Hypothalamus (tissue), 51 donors: ENCODE measurements at places on chromosomes 7 and 10.

DNA sequence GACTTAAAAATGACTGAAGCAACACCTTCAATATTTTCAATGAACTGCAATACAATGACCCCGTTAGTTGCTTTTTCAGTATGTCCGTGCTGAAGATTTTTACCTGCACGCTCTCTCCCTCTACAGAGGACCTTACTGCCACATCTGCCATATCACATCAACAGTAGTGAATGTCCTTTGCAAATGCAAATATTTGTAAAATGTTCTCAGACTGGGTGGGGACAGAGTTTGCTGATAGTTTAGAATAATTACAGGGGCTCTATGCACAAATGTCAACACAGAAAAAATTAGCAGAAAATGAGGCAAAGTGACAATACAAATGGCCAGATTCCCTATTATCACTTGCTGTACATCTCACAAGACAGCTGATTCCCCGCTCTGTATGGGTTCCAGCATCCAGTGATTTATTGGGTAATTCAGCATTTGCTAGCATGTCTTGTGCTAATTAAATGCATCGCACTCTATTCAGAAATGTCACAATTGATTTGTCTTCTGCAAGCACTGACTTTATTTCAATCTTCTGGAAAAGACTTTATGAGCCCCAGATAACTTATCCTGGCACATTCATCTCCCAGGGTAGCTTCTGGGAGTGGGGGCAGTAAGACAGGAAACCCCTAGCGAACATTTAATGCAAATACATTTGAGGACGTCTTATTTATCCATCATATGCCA is 69.1 kb upstream of the PTER start:
- DNase-seq, result no peak

GRCh38 chr7:147013825-147014224 is 897.2 kb downstream of the CNTNAP2 start:
- no peak for DNase-seq

DNA sequence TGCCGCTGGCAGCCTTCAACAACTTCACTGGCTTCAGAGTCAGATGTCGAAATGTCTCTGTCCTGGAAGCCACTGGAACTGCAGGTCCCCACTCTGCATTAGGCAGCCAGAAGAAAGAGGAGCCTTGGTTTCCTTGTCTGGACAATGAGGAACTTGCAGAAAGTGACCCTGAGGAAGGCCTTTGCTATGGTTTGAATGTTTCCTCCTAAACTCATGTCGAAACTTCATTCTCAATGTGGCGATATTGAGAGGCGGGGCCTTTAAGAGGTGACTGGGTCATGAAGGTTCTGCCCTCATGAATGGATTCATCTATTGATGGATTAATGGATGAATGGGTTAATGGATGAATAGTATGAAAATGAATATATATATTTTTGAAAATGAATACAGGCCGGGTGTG is 61.6 kb upstream of the GPR26 start:
- DNase-seq, result no peak

DNA sequence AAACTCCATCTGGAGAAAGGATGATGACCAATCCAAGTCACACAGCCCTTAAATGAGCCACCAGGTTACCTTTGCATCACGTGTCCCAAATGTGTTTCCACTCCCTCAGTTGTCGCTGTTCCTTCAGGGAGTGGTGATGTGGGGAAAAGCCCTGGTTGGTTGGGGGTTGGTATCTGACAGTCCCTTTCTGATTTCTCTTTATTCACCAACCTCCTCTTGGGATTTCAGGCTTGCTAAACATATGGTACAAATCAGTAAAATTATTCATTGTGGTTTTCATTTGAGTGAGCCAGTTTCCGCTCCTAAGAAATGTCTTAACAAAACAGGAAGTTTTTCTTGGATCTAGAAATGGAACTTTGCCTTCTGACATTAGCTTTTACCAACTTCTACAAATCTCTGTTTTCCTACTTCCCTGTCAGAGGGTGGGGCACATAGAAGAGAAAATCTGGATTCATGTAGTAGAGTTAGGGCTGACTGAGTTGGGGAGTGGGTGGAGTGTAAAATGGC is 40.0 kb upstream of the KMT2E start:
- DNase-seq, result no peak

DNA sequence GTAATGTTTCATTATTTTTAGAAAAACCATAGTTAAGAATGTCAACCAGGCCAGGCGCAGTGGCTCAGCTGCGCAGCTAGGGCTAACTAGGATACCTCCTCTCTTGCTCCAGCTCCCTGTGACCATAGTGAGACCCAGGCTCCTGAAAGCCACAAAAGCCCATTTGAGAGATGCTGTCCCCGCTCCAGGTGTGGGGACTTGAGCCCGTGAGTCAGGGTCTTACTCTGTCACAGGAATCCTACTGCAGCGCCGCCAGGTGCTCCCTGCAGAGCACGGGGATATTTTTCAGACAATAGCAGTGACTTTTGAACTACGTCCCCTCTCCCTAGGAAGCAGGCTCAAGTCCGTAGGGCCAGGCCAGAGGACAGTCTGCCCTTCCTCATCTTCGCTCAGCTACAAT is 75.6 kb upstream of the NRBF2 start:
- no peak for DNase-seq

- no peak for DNase-seq
Observed at GRCh38 chr10:19977097-19977521, 160.9 kb downstream of the PLXDC2 start.

GRCh38 chr7:136016649-136017395 is 39.7 kb upstream of the MTPN start:
- DNase-seq, result no peak

DNA sequence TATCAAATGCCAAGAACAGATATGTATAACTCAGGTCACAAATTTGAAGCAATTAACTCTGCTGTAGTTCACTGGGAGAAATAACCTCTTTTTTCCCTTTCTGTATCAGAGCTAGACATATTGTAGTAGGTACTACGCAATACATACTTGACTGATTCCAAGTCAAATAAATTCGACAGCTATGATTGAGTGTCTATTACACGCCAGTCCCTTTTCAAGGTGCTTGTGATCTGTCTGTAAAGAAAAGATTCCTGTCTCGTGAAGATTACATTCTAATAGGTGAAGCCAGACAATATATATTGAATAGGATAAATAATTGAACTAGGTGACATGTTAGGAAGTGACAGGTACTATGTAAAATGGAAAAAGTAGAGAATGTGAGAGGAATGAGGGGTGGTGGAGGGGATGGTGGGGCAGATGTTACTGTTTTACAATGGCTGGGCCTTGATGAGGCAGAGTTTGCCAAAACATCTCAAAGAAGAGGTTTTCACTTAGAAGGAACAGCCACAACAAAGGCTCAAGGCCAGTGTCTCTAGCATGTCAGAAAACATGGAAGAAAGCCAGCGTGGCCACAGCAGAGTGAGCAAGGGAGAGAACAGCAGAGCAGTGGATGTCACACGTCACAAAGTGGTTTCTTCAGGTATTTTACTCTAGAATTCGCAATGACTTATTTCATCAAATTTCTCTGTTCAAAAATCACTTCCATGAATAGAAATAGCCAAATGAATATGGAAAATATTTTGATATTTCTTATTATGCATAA is 282.6 kb upstream of the CACNA2D1 start:
- DNase-seq, result no peak

DNA sequence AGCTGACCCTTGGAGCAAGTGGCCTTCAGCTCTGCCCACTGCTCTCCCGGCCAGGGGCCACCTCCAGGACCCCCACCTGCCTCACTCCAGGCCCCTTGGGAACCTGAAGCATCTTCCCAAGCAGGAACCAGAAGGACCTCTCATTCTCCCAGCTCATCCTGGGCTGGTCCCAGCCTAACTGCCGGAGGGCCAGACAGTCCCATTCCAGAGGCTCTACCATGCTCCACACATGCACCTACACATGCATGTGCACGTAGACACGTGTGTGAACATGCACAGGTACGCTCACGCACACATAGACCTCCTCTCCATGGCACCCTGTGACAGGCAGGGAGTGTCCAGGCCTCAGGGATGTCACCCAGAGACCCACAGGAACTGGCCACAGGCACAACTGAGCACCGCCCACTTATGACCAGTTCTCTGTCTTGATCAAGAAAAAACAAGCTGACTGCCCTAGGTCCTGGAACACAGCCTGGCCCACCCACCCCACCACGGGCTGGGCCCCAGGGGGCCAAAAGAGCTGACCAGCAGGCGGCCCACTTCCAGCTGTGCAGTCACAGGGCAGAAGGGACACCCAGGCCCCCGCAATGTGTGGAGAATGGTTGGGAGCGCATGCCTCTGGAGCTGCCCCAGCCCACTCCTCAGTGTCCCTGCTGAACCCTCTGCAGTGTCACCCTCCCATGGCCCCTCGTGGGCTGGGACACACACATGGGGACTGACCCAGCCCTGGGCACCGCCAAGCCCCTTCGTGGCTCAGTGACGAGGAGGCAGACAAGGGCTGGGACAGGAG is 43.4 kb downstream of the CAMK2B start:
- DNase-seq, result no peak

DNA sequence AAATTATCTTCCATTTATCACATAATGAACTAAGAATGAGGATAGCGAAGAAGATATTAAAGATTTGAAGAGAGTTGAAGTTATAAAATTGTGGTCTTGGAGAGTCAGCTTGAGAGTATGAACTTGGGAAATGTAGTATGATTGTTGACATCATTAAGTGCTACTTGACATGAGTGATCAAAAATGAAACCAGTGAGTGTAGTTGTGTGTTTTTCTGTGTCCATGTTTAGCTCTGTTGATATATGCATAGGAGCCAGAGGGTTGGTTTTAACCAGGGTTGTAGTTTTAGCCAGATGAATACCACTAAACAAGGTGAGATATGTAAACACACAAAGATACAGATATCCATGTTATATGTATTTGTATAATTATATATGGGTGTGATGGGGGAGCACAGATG is 6.2 kb downstream of the TMEM106B start:
- no peak for DNase-seq

DNA sequence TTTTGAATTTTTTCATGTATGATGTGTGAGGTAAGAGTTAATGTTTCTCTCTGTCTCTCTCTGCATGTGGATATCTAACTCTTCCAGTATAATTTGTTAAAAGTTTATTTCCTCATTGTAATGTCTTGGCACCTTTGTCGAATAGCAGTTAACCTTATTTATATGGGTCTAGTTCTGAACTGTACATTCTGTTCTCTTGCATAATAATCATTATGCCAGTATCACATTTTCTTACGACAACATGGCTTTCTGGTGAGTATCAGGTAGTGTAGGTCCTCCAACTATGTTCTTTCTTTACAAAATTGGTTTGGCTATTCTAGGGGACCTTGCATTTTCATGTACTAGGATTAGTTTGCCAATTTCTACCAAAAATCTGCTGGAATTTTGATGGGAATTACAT is 337.0 kb upstream of the FZD8 start:
- no peak for DNase-seq

DNA sequence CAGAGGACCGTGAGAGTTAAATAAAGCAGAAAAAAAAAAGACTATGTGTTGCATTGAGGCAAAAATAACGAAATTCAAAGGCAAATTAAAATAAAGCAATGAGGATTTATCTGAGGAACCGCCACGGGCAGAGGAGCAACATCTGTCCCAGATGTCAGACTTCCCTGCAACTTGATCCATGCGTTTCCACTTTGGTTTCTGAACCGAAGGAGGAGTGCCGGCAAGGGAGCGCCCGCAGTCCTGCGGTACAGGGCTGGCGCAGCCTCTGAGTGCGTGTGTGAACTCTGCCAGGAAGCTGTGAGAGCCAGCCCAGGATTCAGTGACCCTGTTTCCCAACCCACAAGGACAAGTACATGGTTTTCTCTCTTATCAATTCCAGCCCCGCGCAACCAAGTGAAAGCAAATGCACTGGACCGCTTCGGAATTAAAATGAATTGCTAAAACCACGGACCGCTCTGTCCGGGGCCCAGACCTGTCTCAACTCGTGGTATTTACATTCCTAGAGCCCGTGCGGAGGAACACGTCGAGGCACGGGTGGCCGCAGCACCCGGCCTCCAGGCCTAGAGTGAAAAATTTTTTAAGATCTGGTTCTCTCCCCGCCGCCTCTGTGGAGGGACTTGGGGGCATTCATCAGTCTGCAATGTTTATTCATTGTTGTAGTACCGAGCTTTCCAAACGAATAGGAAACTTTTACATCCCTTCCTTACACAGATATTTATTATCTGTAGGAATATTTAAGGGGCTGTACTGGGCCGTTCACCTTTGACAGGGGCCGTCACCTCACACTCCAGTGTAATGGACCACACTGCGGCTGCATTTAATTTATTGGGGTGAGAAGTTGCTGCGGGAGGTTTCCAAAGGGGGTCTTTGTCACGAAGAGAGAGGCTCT is 291.5 kb upstream of the NFE2L3 start:
- DNase-seq, result no peak

GRCh38 chr10:127398140-127398970 is 150.8 kb upstream of the NPS start:
- DNase-seq, result no peak

DNA sequence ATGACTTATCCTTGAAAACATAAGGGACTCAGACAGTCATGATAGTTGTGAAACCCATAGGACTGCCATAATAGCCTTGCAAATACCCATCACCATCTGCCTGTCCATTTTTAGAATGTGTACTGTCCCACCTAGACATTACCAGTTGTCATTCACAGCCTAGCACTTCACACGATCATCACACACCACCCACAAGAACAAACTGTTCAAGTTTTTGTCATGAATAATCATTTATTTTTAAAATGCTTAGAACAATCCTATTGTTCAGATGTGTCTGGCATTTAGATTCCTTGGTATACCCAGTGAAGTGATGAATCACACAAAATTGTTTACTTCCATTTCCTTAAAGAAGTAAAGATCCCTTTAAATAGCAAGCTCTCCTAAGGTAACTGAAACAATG is 46.6 kb downstream of the CCDC3 start:
- no peak for DNase-seq

DNA sequence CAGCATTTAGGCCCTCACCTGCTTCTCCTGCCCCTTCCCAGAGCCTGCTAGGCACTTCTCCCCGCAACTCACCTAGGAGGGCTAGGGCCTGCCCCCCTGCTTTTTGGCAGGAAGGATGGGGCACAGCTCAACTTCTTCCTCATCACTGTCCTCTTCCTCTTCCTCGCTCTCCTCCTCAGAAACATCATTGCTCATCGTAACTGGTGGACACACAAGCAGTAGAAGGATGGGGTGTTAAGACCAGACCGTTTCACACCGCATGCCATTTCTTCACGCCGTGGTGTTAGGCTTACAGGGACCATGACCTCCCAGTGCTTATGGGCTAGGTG is 1.6 kb downstream of the NPM3 start:
- no peak for DNase-seq

- no peak for DNase-seq
Observed at GRCh38 chr7:135247746-135248471, 14.3 kb downstream of the STRA8 start.

- no peak for DNase-seq
Observed at GRCh38 chr7:40885503-40885902, 750.7 kb downstream of the SUGCT start.

GRCh38 chr10:1627945-1628344 is 109.4 kb downstream of the ADARB2 start:
- DNase-seq, result no peak
